ENCODE measurements at places on chromosomes 12 and 14.

- no peak for DNase-seq
Measured at GRCh38 chr14:68970038-68970612, 9.0 kb downstream of the ACTN1 start.

GRCh38 chr12:131591136-131591535 is 119.8 kb upstream of the SFSWAP start:
- no peak for DNase-seq

GRCh38 chr14:51093371-51094281 is 1.3 kb downstream of the TRIM9 start:
- no peak for DNase-seq

DNA sequence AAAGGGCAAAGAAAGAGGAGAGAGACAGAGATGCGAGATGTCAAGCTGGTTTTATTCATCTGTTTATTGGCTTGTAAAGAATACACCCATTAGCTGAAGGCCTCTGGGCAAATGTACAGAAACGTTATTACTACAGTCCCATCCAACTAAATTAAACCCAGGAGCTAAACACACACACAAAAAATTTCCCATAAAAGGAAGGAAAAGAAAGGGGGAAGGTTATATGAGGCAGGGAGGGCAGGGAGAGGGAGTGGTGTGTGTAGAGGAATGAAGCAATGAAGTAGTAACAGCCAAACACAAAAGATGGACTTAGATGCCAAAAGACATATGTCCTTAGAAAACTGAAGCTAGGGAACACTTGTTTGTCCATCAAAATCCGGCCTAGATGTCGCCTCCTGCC is 3.1 kb upstream of the MFAP5 start:
- DNase-seq: no peak

GRCh38 chr14:63852271-63852816 is 460 bp upstream of the SYNE2 start:
- DNase-seq: no peak

DNA sequence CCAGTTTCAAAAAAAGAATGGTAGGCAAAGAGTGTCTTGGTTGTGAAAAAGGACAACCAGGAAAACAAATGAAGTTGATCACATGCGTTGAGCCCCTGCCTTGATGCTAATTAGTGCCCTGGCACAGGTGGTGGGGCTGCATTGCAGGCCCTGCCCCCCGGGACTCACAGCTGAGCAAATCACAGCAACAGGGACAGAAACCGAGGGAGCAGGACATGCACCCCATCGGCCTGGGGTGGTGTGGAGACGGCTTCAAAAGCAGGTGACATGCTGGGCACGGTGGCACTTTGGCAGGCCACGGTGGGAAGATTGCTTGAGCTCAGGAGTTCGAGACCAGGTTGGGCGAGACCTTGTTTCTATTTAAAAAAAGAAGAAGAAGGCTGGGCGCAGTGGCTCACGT is 1.1 kb upstream of the PAPLN start:
- DNase-seq: no peak

DNA sequence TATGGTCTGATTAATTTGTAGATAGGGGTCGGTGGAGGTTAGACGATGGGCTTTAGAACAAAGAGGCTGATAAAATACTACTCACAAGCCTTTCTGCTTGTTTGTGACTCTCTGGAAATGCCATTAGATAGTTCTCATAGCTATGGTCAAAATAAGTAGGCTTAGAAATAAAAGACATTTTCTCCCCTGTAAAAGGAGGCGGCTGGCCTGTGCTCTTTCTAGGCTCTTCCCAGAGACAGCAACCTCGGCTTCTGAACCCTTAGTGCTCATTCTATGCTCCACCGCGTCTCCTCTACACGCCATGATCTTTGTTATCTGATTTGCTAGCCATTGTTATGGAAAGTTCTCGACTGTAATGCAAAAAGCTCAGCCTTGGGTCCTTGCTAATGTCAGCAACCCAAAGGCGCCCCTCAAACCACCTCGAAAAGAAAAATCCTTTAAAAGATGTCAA is 64.5 kb downstream of the CRADD start:
- no peak for DNase-seq

- DNase-seq: no peak
Measured at GRCh38 chr12:121538699-121539061, 42.1 kb downstream of the KDM2B start.

Data from stimulated activated CD8-positive, alpha-beta memory T cell treated with anti-CD3 and anti-CD28 coated beads, Interleukin-7, amount 100 ng/mL, for 1 hour (primary cell).